ENCODE measurements at places on chromosomes 16 and 17. TPM values are rescaled to one million over a fixed set of nuclear protein-coding genes. Genes with fewer than 3 reads are reported as not detected.

KRT31 gene
- not detected for total RNA-seq

TCAP gene
- 2.0 TPM for total RNA-seq

EVPLL gene
- not detected for total RNA-seq

DNA sequence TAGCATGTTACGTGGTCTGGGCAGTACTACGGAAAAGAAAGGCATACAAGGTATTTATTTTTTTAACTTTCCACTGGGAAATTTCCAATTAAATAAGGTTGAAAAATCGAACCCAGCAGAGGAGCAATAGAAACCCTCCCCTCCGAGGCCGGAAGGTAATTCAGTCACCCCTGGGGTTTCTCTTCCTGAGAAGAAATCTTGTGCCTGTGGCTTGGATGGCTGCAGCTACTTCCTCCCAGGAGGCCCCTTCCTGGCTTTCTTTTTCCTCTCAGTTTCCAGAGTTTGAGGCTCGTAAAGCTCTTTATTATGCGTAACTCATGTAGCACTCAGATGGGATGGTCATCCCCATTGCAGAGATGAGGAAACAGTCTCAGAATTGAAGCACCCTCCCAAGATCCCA, 140.3 kb downstream of the ASIC2 start:
- H3K27ac ChIP-seq: no peak overlapping the region
- no peak for DNase-seq
- no peaks in the 10 kb centered on the region for H3K27me3 ChIP-seq
- no peak overlapping the region for H3K4me3 ChIP-seq

GRCh38 chr17:31444026-31444425, 52.6 kb downstream of the RAB11FIP4 start:
- H3K36me3 ChIP-seq: no peaks in the 10 kb centered on the region
- H3K27ac ChIP-seq: no peak overlapping the region
- no peak for DNase-seq
- no peaks in the 10 kb centered on the region for H3K4me1 ChIP-seq

DNA sequence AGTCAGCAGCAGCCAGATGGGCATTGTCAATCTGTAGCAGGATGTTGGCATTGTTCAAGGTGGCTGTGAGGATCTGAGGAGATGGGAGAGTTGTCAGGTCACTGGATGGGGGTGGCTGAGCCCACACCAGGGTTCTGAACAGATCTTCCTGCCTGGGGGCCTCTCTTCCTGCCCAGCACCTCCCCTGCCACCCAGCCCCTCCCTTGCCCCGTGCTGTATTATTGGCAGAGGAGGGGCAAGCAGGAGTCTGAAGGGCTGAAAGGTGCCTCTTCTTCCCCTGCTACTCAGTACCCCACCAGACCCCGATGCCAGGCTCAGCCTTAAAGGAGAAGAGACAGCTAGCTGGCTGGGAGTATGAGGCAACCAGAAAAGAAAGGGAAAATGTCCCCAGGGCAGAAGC, 93.0 kb downstream of the GOSR1 start:
- H3K4me3 ChIP-seq: no peak overlapping the region
- no peak for DNase-seq
- H3K27ac ChIP-seq: no peak overlapping the region
- H3K36me3 ChIP-seq: no peaks in the 10 kb centered on the region
- H3K4me1 ChIP-seq: no peaks in the 10 kb centered on the region
- no peaks in the 10 kb centered on the region for H3K27me3 ChIP-seq

GRCh38 chr17:53093391-53093790, 729.3 kb upstream of the KIF2B start:
- no peak for DNase-seq
- H3K4me1 ChIP-seq: no peaks in the 10 kb centered on the region
- no peaks in the 10 kb centered on the region for H3K27me3 ChIP-seq
- H3K27ac ChIP-seq: no peak overlapping the region
- no peaks in the 10 kb centered on the region for H3K36me3 ChIP-seq
- no peak overlapping the region for H3K4me3 ChIP-seq
